ENCODE measurements at places on chromosomes 12 and 14.

DNA sequence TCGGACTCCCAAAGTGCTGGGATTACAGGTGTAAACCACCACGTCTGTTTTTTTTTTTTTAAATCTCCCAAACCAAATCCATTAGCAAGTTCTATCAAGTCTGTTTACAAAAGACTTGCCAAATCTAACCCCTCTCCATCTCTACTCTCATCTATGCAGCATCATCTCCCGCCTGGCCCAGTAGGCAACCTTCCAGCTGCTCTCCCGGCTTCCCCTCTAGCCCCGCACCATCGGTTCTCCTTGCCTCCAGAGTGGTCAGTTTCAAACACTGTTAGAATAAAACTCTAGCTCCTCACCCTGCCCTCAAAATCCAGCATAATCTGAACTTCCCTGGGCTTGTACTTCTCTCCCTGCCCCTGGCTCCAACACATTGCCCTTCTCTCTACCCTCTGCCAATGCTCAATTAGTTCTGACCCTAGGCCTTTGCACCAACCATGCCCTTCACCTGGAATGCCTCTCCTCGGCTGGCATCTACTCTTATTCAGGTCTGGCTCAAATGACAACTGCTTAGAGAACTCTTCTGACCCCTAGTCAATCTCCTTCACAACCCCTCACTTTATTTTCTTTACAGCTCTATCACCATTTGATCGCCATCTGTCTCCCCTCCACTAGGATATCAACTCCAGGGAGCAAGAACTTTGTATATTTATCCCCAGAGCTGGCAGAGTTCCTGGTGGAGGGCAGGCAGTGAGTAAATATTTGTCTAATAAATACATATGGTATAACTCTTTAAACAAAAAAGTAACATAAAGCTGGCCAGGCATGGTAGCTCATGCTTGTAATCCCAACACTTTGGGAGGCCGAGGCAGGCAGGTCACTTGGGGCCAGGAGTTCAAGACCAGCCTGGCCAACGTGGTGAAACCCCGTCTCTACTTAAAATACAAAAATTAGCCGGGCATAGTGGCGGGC lies 4.9 kb downstream of the WSB2 start:
- no peak for DNase-seq

DNA sequence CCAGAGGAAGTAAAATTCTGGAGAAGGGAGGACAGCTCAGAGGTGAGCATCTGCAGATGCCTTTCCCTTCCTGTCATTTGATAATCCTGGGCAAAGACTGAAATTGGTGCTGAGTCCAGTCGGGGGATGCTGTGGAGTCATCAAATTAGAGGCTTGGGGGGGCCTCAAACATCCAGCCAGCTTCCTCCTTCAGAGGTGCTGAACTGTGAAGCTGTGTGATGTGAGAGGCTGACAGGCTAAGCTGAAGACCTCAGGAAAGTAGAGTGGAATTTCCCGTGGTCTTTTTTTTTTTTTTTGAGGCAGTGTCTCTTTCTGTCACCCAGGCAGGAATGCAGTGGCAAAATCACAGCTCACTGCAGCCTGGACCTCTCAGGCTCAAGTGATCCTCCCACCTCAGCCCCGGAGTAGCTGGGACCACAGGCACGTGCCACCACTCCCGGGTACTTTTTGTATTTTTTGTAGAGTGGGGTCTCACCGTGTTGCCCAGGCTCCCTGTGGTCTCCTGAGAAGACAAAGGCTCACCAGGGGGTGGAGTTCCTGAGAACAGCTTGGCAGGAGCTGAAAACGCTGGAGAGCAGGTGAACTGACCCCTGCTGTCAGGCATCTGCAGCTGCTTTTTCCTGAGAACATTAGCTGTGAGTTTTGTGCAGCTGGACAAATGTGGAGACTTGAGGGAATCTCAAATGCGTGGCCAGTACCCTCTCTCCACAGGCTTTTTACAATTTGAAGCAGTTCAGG lies 6.1 kb upstream of the TCL1B start:
- no peak for DNase-seq

DNA sequence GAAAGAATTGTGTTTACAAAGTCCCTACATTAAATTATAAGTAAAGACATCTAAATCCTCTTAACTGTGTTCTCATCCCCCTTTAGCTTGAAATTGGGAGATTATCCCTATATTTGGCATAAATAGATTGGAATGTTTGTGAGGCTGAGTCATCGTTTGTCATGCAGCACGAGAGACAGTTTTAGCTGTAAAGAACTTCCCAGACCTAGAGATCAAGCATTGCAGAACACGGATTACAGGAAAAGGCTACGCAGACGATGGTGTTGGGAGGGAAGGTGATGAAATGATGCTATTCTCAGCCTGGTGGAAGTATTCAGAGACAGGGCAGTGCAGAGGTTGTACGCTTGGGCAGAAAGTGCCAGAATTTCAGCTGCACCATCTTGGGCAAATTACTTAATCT lies 93.8 kb downstream of the PTPRB start:
- no peak for DNase-seq

DNA sequence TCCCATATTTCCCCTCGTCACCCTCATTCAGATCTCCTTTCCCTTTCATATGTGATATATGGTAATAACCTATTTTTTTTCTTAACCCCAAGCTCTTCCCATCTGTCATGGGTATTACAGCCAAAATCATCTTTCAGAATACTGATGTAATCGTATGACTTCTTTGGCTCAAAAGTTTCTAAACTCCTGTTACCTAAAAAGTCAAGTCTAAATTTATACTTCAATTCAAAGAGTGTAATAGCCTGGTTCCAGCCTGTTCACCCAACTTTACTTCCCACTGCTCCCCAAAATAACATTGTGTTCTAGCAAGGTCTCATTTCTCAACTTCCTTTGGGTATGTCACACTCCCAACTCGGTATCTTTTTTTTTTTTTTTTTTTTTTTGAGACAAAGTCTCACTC lies 48.5 kb downstream of the TBK1 start:
- no peak for DNase-seq

GRCh38 chr12:113108308-113108707 lies 27.3 kb downstream of the RASAL1 start:
- no peak for DNase-seq

- no peak for DNase-seq
Observed at GRCh38 chr14:32542507-32542906, 213.4 kb downstream of the AKAP6 start.

DNA sequence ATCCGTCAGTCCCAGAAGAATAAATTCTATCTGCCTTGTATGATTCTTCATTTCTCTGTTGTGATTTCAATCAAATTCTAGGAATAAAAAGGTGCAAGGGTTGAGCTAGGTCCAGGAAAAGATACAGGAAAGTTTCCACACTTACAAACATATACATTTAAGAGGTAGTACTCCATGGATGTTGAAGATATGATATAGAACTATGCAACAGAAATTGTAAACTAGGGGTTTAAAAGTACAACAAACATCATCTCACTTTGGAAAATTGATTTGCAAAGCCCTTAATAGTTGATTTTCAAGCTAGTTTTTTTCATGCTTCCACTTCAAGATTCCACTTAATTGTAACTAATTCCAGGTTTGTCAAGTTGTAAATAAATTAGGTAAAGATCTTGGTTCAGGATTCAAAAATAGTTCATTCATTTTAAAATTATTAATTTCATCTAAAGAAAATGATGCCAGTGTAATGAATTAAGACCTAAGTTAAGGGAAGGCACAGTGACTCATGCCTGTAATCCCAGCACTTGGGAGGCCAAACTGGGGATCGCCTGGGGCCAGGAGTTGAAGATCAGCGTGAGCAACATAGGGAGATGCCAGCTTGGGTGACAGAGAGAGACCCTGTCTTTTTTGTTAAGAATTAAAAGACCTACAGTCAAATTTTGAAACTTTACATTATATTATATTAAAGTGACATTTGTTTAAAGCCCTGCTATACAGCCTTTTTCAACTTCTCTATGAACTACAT lies at the start of gene OR6C70:
Gene OR6C70, minus strand, starts transcription at position 51 of the 742 bp plus-strand sequence. Its CDS starts 0 bp downstream, at position 51.
- no peak for DNase-seq

GRCh38 chr12:4434301-4434700 lies 11.3 kb downstream of the FGF6 start:
- DNase-seq = no peak

GRCh38 chr14:27184427-27184826 lies 586.6 kb upstream of the NOVA1 start:
- no peak for DNase-seq

GRCh38 chr12:124463341-124463921 lies 104.0 kb downstream of the NCOR2 start:
- no peak for DNase-seq

GRCh38 chr12:67107235-67107634 lies 161.9 kb upstream of the CAND1 start:
- no peak for DNase-seq

DNA sequence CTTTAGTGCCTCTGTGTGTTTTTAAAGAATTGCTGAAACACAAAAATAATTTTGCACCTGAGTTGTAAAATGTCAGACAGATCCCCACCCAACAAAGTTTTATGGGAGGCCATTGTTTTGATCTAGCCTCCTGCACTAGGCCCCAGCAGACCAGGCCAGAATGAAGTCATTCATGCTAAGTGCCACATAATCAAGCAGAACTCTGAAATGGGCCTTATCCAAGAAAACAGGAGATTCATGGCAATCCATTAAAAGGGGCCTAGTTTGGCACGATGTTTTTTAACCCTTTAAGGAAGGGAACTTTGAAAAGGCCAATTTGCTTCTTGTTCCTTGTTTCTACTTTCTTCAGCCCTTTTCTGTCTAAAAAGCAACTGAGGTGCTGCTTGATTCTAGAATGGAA lies 260.9 kb downstream of the ITPR2 start:
- no peak for DNase-seq

DNA sequence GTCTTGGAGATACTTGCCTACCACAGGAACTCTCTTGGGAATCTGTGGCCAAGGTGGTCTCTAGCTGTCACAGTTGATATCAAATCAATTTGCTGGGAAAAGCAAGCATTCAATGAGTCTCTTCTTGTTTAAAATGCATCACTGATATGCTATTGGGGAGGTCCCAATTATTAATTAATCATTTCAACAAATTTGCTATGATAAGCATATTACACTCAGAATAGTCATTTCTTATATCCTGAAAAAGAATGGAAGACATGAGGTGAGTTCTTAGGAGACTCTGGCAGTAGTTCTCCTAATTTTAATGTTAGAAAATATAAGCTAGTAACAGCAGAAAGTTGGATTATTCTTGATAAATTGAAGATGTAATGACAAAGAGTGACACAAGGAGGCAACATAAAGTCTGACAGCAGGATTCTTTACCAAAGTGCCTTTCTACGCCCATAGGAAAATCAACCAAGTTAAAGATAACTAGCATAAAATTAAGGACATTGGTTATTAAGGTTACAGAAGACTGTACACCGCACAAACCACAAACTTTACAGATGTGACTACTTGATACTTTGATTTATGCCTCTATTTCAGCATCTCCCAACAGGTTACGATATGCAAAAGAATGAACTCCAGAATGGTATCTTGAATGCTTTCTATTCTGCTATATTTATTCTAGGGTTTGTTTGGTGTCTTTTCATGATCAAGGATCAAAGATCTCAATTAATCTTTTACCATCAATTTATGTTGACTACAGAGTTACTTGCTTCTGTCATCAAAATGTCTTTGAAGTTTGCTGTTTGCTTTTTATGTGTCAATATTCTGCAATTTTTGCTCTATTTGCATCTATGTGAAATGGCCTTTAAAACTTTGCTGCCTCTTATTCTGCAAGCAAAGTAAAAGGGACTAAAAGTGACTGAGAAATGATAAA lies 349.6 kb upstream of the CLEC14A start:
- DNase-seq = no peak

GRCh38 chr12:1174659-1175058 lies 183.6 kb downstream of the ERC1 start:
- no peak for DNase-seq

DNA sequence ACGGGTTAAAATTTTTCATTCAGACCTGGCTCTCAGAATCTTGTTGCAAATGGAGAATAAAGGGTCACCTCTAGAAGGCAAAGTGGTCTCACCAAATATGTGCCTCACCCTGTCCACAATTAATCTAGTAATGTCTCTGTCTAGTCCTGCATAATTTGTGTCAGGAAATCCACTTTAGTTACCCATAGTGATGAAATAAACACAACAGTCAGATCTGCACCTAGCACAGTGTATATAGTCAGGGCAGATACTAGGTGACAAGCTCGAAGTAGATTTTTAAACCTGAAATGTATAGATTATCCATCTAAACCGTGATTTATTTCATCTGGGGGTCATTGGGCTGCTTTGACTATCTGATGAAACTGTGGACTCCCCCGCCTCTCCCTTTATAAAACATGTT lies 15.9 kb upstream of the FLVCR2 start:
- DNase-seq = no peak

GRCh38 chr12:19810213-19810612 lies 370.9 kb downstream of the AEBP2 start:
- DNase-seq = no peak

GRCh38 chr12:104689635-104690034 lies 232.9 kb downstream of the CHST11 start:
- DNase-seq = no peak

GRCh38 chr12:103373088-103373523 lies 122.7 kb downstream of the C12orf42 start:
- no peak for DNase-seq

DNA sequence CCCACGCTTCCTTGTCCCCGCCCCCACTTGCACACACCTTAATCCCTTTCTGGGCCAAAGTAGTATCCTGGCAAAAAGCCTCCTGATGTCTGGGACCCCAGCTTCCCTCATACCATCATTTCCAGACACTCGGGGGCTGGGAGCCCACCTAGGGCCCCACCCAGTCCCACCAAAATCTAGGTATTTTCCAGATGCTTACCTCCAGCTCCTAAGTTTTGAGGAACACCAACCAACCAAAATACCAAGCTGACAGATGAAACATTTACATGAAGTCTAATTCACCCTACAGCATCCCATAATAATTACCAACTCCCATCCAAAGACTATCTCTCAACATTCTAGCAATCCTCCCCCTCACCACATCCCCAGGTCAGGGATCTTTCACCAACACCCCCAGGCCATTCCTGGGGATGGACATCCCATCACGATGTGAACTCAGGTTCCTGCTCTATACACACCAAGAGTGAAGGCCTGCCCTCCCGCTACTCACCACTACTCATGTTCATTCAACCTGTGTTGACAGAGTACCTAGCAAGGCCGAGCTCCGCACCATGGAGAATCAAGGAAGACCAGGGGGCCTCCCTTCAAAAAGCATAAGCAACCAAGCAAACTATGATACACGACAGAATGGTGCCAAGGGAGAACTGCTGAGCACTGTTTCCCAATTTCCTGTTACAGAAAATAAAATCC lies 1.6 kb upstream of the CHD4 start:
- no peak for DNase-seq

- DNase-seq = no peak
Observed at GRCh38 chr12:118689793-118690192, 291.5 kb upstream of the SRRM4 start.

- no peak for DNase-seq
Observed at GRCh38 chr12:94495445-94496115, 35.9 kb upstream of the CEP83 start.

GRCh38 chr14:20799892-20800544 lies 2.6 kb downstream of the RNASE1 start:
- DNase-seq = no peak

- DNase-seq = no peak
Observed at GRCh38 chr12:11794751-11795150, 145.3 kb downstream of the ETV6 start.

- DNase-seq = no peak
Observed at GRCh38 chr14:33561488-33562175, 389.2 kb downstream of the EGLN3 start.

- no peak for DNase-seq
Observed at GRCh38 chr12:67890726-67891258, 98.5 kb upstream of the IFNG-AS1 start.

- no peak for DNase-seq
Observed at GRCh38 chr12:99224237-99224636, 423.3 kb upstream of the GARIN6 start.
